A673 (cell line): ENCODE measurements at places on chromosomes 11 and 22. TPM values are rescaled to one million over a fixed set of nuclear protein-coding genes. Genes with fewer than 3 reads are reported as not detected.

Gene HEPN1
- total RNA-seq, result not detected in 2 replicates

Gene UPB1
- total RNA-seq, result 0.11 and 0.35 TPM in 2 replicates

Gene APOA4
- total RNA-seq, result not detected in 2 replicates

Gene FXYD6
- total RNA-seq, result 12.2 and 12.9 TPM in 2 replicates

Gene SCN3B
- total RNA-seq, result 0.13 and 0.31 TPM in 2 replicates

Gene OR8D1
- 0.41 and 0.52 TPM in 2 replicates for total RNA-seq

Gene MS4A7
- not detected in 2 replicates for total RNA-seq

Gene HEPACAM
- not detected in 2 replicates for total RNA-seq

Gene SLC6A5
- total RNA-seq, result not detected in 2 replicates

Gene CXCR5
- not detected in 2 replicates for total RNA-seq

Gene TIMM10B
- 30.7 and 40.3 TPM in 2 replicates for total RNA-seq
